ENCODE measurements at places on chromosomes 5 and 9. TPM values are rescaled to one million over a fixed set of nuclear protein-coding genes. Genes with fewer than 3 reads are reported as not detected.

ZNG1E gene
- 34.1 TPM for total RNA-seq

PDE8B gene
- total RNA-seq, result not detected

TTC39B gene
- 20.6 TPM for total RNA-seq

MLANA gene
- total RNA-seq, result not detected

- H3K27ac ChIP-seq, result no peak overlapping the region
- H3K36me3 ChIP-seq, result no peaks in the 10 kb centered on the region
- H3K4me3 ChIP-seq, result no peak overlapping the region
- H3K4me1 ChIP-seq, result no peaks in the 10 kb centered on the region
- no peak for DNase-seq
Measured at GRCh38 chr5:83946516-83946915, 225.9 kb upstream of the HAPLN1 start.

DNA sequence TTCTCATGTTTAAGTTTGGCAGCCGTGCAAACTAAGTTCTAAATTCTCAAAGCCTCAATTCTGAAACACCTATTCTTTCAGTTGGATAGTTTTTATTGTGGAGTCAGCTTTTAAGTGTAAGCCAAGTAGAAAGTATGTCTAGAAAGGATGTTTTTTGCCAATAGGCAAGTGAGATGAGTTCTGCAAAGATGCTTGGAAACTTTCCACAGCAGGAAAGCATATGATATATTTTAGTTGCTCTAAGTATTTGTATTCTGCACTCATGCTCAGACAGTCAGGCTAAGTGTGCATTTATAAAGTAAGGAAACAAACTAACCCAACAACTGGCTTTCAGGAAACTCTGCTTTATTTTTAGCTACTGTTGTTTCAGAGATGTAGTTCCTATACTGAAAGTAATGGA, 67.3 kb upstream of the CDH18 start:
- no peak for DNase-seq
- H3K27me3 ChIP-seq, result no peaks in the 10 kb centered on the region
- H3K4me1 ChIP-seq, result no peaks in the 10 kb centered on the region
- no peak overlapping the region for H3K27ac ChIP-seq
- H3K36me3 ChIP-seq, result peaks cover 11% of the 10 kb centered on the region
- H3K4me3 ChIP-seq, result no peak overlapping the region

GRCh38 chr5:78404682-78405293, 44.4 kb downstream of the SCAMP1 start:
- H3K4me3 ChIP-seq, result peak overlapping the region; percentile 1
- no peaks in the 10 kb centered on the region for H3K27me3 ChIP-seq
- peaks cover 42% of the 10 kb centered on the region for H3K4me1 ChIP-seq
- no peaks in the 10 kb centered on the region for H3K36me3 ChIP-seq

DNA sequence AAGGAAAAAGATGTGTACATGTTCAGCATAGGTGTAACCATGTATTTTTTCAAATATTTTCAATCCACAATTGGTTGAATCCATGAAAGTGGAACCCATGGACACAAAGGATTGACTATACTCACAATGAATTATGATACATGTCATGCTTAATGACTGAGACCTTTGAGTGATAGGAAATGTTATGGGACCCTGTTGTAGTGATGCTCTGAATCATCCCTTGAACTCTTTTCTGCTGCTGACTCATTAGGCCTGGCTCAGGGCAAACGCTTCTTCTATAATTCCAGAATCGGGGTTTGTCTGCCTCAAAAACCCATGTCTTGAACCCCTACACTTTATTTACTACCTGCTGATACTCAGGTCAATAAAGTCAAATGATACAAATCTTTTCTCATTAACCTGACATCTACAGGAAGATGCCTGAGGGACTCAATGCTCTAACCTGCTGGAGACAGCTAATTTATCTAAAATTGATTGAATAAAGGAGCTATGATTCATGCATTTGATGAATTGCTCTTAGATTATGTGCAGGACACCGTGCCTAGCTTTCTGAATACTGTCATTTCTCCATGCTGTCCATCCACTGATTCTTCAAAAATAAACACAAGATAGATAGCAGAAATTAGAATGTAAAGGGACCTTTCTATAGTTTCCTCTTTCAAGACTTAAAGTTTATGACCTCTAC, 260.1 kb downstream of the PRELID2 start:
- H3K4me1 ChIP-seq, result no peaks in the 10 kb centered on the region
- no peak for DNase-seq
- no peaks in the 10 kb centered on the region for H3K36me3 ChIP-seq
- no peak overlapping the region for H3K4me3 ChIP-seq
- H3K27ac ChIP-seq, result no peak overlapping the region
- no peaks in the 10 kb centered on the region for H3K27me3 ChIP-seq

GRCh38 chr5:150045549-150045948, 40.8 kb downstream of the CSF1R start:
- DNase-seq, result no peak
- peak overlapping the region; percentile 57 for H3K27ac ChIP-seq
- peaks cover 19% of the 10 kb centered on the region for H3K27me3 ChIP-seq

DNA sequence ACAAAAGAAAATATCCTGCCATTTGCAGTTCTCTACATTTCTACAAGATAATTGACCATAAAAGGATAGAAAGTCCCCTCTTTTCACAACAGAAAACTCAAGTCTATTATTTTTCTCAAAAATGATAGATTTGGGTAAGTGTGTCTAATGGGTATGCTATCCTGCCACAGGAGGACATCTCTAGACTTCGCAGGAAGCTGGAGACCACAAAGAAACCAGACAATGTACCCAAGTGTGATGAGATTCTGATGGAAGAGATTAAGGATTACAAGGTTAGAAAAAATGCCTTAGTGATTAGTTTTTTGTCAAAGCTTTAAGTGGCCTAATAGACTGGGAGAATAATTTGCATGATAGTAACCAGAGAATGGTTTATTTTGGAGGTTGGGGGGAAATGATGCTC, 28.1 kb downstream of the RNF20 start:
- H3K4me1 ChIP-seq, result peaks cover 18% of the 10 kb centered on the region
- peaks cover 67% of the 10 kb centered on the region for H3K36me3 ChIP-seq
- no peaks in the 10 kb centered on the region for H3K27me3 ChIP-seq
- DNase-seq, result no peak
- no peak overlapping the region for H3K4me3 ChIP-seq

GRCh38 chr9:6915635-6916034, 157.9 kb downstream of the KDM4C start:
- H3K27ac ChIP-seq, result no peak overlapping the region
- H3K27me3 ChIP-seq, result no peaks in the 10 kb centered on the region
- no peak overlapping the region for H3K4me3 ChIP-seq
- no peaks in the 10 kb centered on the region for H3K36me3 ChIP-seq
- DNase-seq, result no peak
